ENCODE measurements at places on chromosomes 4 and X.

GRCh38 chr4:41067369-41067768 is 147.0 kb downstream of the APBB2 start:
- DNase-seq: no peak

GRCh38 chrX:77900688-77901087 is 1.4 kb downstream of the COX7B start:
- DNase-seq: no peak

- DNase-seq: no peak
Measured at GRCh38 chrX:20456971-20457370, 190.3 kb upstream of the RPS6KA3 start.

GRCh38 chrX:42047886-42048285 is 124.5 kb upstream of the CASK start:
- DNase-seq: no peak

DNA sequence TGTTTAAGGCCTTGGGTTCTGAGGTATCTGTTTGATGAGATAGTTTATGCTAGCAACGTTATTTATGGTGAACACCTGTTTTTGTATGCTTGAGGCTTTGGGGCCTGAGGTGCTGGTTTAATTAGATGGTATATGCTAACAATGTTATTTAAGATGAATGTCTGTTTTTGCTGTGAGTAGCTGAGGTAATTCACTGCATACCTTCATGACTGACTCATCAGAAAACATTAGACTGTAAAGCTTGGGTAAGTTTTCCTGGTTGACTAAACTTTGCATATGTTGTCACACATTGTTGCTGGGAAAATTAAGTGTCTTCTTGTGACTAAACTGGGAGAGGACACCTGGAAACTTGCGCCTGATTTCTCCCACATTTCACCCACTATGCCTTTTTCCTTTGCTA is 1026.6 kb downstream of the RAPGEF2 start:
- no peak for DNase-seq

DNA sequence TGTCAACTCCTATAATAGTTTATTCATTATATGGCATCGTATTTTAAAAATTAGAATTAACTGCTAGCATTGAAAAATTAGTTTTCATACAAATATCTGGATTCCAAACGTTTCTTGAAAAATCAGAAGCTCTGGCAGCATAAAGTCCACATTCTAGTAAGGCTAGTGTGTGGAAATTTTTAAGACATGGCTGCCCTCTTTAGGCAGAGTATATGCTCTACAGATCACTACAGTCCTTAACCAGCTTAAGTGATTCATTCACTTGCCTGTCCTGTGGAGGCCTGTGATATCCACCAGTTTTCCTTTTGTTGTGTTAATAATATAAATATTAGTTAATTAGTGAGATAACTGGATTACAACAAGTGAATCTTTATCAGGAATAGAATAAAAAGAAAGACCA is 287.2 kb downstream of the OPHN1 start:
- DNase-seq: no peak

GRCh38 chr4:6876440-6876839 is 33.2 kb upstream of the TBC1D14 start:
- DNase-seq: no peak

DNA sequence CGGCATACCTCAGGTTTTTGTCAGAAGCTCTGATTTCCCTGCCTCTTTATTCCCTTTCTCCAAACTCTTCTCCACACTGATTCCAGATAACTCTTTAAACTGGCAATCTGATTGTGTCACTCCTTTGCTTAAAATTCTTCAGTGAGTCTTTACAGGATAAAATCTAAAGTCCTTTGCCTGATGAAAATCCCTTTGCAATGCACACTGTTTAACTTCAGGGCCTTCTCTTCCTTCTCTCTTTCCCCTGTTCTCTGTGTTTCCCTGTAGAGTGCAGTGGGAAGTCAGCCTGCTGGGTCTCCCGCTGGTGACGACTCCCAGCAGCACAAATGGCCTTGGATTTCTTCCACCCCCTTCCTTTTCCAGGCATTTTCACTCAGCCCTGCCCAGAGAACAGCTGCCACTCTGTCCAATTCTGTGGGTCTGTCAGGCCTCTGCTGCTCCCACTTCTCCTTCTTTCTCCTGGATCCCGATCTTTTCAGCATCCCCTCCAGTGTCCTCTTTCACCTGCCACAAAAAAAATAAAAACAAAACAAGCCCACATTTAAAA is 189.9 kb upstream of the NWD2 start:
- DNase-seq: no peak

DNA sequence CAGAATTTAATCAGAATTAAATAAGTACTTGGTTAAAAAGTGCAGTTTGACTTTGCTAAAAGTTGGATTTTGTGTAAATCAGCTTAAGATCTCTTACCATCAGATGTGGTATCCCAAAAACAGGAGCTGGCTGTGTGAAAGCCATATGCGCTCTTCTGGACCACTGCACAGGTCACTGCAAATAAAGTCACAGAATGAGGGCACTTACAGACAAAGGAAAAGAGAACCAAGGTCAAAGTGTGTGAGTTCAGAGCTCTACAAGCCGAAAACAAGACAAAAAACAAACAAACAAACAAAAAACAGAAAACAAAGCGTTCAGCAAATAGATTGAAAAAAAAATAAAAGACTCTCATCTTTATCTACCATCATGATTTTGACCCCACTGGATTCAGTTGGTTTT is 6.4 kb downstream of the DYNLT3 start:
- no peak for DNase-seq

DNA sequence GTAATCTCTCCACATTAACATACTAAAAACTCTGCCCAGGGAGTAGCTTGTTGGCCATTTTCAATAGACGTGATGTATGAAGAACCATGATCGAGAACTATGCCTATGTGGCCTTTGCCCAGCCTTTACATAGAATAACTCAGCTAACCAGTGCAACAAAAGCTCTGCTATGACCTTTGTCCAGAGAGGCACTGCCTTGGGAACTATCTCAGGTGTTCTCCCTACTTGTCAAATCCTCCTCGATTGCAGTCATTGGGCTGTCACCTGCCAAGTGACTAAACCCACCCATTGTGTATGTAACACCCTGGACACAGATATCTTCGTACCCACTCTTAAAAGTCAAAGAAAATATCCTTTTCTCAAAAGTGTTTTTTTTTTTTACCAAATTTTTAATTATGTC is 610.3 kb upstream of the GALNTL6 start:
- no peak for DNase-seq

DNA sequence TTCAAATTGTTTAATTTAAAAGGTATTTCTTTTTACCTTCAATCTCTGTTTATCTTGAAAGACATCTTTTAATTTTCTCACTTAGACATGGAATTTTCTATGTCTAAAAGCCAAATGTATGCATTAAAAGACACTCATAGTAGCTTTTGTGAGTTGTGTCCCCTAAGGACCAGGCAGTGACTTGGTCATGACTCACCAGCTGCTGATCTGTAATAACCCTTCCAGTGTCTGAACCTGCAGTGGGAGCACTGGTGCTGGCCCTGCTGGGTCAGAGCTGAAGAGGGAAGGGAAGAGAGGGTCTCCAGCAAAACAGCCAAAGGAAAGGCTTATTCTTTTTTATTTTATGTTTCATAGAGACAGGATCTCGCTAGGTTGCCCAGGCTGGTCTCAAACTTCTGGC is 31.1 kb upstream of the SH3D19 start:
- no peak for DNase-seq

DNA sequence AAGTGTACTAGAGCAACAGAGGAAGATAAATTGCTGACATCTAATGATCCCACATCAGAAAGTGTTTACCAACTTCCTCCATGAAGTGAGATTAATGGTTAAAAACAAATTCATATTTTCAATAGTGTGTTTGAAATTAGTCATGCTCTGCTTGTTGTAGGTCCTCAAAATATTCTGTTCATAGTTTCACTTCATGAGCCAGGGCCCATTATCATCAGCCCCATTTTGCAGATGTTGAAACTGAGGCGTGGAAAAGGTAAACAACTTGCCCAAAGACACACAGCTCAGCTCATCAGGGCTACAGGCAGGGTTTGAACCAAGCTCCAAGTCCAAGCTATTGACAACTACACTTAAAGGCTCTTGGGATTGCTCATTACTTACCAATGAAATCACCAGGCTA is 103.5 kb upstream of the PPARGC1A start:
- no peak for DNase-seq

DNA sequence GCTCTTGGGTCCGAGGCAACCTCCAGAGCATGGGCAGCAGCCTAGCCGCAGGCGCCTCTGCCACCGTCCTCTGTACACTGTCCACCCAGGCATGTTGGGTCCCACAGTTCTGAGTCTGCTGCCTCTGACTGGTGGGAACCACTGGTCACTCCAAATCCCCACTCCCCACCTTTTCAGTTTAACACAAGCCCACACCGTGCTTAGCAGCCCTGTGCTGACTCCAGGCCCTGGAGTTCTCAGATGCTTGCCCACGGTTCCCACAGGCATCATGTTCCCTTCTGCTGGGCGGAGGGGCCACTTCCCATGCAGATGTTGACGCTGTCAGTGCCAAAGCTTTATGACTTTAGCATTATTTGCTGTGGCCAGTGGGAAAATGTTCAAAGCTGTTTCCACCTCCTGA is 104.5 kb downstream of the SCD5 start:
- no peak for DNase-seq

- DNase-seq: no peak
Measured at GRCh38 chrX:40700640-40701342, 34.6 kb downstream of the MED14 start.

DNA sequence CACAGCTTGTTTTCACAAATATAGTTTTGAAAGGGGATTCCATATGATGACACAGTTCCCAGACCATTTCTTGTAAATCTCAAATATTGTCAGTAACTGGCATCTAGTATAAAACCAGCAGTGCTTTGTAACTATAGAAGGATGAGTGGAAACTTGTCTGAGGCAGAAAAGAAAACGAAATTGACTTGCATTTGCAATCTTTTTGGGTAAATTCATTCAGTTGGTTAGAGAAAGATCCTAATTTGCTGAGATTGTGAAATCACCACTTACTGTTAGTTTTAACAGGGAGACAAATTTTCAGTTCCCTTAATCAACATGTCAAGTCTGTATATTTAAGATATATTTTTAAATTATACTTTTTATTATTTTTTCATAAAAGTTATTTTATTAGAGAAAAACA is 71.5 kb upstream of the VEGFC start:
- DNase-seq: no peak

GRCh38 chrX:15860921-15861320 is 6.3 kb upstream of the AP1S2 start:
- DNase-seq: no peak

DNA sequence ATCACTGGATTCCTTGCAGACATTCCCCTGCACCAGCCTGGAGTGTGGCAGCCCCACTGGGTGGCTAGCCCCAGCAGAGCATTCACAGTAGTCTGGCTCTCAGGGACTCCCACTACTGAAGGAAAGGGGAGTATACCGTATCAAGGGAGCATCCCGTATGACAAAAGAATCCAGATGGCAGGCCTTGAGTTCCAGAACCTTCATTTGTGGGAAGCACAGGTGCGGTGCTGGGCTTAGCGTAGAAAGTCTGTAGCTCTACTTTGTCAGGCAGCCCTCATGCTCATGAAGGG is 79.6 kb downstream of the CENPC start:
- no peak for DNase-seq

GRCh38 chrX:155052738-155053498 is 18.0 kb downstream of the CMC4 start:
- DNase-seq: no peak

GRCh38 chrX:87409113-87409841 is 108.3 kb upstream of the KLHL4 start:
- DNase-seq: no peak

DNA sequence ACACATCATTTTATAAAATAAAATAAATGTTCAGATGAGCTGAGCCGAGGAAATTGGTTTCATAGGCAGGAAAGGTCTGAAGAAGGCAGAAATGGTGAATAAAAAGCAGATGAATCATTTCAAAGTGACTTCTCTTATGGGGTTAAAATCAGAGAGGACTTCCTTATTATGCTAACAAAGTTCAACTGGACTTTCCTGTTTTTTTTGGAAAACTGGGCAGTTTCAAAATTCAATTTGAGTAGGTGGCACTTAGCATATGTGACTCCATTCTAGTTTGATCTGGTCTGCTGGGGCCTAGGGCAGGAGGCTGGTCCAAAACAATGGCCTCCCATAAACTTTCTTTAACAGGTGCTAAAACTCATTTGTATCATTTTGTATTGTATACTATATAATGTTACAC is 1794.9 kb upstream of the TENM3 start:
- no peak for DNase-seq

DNA sequence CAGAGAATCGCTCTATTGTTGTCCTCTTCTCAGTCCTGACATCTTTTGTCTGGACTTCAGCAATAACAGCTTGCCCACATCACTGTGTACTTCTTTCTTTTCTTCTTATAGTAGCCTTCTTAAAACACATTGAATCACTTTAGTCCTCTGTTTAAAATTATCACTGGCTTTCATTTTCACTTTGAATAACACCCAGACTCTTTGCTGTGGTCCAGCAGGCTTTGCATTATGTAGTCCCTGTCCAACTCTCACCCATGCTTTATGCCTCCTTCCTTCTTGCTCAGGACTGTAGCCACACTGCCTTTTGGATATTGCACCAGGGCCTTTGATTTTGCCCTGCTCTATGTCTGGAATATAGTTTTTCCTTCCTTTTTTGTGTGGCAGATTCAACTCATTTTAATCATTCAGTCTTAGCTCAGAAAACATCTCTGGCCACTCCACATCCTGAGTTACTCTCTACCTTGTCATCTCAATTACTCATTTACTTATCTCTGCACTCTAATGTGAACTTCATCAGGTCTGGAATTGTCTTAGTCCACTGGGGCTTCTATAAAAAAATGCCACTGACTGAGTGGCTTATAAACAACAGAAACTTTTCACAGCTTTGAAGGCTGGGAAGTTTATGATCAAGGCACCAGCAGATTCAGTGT is 168.2 kb downstream of the C4orf33 start:
- DNase-seq: no peak

- no peak for DNase-seq
Measured at GRCh38 chrX:10952619-10953018, 158.5 kb upstream of the HCCS start.

- no peak for DNase-seq
Measured at GRCh38 chr4:103075435-103075893, 1.1 kb downstream of the SLC9B2 start.

- no peak for DNase-seq
Measured at GRCh38 chrX:132367984-132368383, 120.9 kb downstream of the MBNL3 start.

DNA sequence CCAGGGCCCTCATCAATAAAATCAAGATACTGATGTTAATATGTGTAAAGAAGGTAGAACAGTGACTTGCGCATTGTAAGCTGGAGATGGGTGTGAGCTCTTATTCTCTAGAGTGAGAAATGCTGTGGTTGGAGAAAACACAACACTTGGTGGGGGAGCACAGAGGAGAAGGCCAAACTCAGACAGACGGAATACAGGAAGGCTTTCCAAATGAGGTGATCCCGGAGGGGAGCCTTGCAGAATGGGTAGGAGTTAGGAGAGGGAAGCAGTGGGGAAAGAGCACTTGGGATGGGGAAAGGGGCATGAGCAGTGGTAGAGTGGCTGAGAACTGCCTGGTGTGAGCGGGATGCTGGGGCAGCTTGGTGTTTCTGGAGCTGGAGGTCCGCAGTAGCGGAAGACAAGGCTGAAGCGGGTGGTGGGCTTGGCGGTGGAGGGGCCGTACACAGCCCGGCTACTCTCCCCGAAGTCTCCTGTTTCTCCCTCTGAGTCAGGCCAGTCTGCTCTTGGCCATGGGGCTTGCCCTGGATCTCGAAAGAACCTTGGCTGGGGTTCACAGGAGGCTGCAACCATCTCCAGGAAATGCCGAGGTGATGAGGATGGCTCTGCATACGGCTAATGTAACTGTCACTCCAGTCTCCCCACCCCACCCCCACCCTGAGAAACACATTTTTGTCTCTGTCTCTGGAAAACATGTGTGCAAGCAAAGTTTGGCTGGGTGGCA is 11.3 kb upstream of the PLAC1 start:
- no peak for DNase-seq
